ENCODE measurements at places on chromosomes 2 and 18.

GRCh38 chr2:36352701-36353100 lies 2.9 kb upstream of the CRIM1 start:
- no peak for DNase-seq

DNA sequence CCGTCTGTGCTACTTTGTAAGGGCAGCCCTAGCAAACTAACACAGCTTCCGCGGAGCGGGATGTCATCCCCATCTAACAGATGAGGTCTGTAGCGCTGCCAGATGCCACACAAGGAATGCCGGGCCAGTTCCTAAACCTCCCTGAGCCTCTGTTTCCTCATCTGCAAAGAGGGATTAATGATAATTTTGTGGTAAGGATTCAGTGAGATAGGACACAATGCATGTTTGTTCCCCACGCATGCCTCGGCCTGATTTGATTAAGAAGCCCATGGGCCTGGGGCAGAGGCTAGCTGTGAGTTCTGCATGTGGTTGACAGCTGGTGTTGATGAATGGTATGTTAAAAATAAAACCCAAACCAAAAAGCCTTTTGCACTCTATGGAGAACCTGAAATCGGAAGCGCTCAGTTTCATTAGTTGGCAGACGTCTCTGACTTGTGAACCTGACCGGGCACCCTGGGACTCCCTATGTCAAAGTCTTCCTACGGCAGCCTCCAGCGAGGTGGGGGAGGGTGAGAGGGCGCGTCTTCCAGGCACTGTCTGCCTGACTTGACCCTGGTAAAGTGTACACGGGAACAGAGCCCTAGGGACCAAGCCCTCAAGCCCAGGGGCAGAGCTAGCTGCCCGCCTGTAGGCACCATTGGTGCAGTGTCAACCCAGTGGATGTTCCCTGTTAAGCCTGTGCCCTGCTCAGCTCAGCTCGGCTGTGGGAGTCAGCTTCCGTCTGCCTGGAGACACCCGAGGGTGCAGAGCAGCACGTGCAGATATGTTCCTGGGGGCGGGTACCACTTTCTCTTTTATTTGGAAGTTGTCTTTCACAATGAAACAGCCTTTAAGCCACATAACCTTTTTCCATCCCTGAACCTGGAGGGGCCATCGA lies 14.8 kb upstream of the INHBB start:
- DNase-seq, result no peak

- DNase-seq, result no peak
Measured at GRCh38 chr2:241940329-241940728, 70.8 kb downstream of the RTP5 start.

GRCh38 chr2:71700658-71701397 lies 247.5 kb downstream of the DYSF start:
- DNase-seq, result no peak

- no peak for DNase-seq
Measured at GRCh38 chr2:38277245-38278116, 99.6 kb downstream of the ATL2 start.

- no peak for DNase-seq
Measured at GRCh38 chr2:76973610-76974009, 548.6 kb downstream of the LRRTM4 start.

GRCh38 chr2:159661286-159661685 lies 44.9 kb upstream of the BAZ2B start:
- no peak for DNase-seq

DNA sequence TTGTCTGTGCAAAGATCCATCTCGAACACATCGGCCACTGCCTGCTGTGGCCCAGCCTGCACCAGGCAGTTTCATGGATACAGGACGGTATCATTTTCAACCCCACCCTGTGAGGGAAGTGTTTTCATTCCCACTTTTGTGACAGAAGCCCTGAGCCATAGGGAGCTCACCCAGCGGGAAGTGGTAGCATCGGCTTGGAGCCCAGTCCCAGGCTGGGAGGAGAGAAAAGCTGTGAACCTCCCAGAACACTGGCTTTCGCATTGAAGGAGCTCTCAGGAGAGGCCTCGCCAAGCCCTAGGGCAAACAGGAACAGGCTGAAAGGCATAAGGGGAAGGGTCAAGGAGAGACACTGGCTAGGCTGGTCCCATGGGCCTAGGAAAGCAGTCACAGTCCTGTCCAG lies 166.1 kb downstream of the TFCP2L1 start:
- no peak for DNase-seq

DNA sequence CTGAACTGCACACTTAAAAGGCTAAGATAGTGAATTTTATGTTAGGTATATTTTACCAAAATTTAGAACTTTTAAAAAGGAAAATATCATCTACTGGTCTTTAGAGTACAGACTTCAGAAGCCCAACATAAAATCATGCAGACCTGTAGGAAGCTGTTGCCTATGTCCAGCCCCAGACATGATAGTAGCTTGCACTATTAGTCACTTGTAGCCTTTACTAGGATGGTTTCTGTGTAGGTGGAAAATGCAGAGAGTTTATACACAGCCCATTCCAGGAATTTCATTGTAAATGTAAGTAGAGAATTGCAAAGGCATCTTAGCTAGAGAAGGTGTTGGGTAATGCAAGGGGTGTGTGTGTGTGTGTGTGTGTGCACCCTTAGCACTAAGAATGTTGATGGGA lies 640.2 kb downstream of the RNF144A start:
- no peak for DNase-seq

Measured in central memory CD8-positive, alpha-beta T cell (primary cell).